ENCODE measurements at places on chromosomes 3 and 15. TPM values are rescaled to one million over a fixed set of nuclear protein-coding genes. Genes with fewer than 3 reads are reported as not detected.

DNA sequence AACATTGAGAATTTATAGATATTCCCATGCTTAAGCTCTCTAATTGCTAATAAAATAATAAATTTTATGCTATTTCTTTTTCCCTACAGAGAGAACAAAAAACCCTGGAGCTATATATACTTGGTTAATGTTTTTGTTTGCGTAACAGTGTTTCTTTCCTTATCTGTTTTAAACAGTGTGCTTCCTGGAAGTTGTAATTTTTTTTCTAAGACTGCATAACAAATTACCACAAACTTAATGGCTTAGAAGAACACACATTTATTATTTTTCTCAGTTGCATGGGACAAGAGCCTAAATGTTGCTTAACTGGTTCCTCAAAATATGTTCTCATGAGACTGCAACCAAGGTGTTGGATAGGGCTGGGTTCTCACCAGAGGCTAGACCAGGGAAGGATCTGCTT is 49.7 kb upstream of the DPH6 start:
- no peaks in the 10 kb centered on the region for H3K36me3 ChIP-seq
- no peaks in the 10 kb centered on the region for H3K27me3 ChIP-seq
- H3K4me3 ChIP-seq = no peak overlapping the region
- no peak overlapping the region for H3K27ac ChIP-seq
- H3K4me1 ChIP-seq = no peaks in the 10 kb centered on the region

The ANKRD63 gene
- total RNA-seq = not detected

- no peaks in the 10 kb centered on the region for H3K4me1 ChIP-seq
- DNase-seq = no peak
- H3K36me3 ChIP-seq = no peaks in the 10 kb centered on the region
- H3K27ac ChIP-seq = no peak overlapping the region
- no peaks in the 10 kb centered on the region for H3K27me3 ChIP-seq
Measured at GRCh38 chr3:60010781-60011180, 961.0 kb upstream of the CFAP20DC start.

- H3K27ac ChIP-seq = no peak overlapping the region
- H3K4me1 ChIP-seq = no peaks in the 10 kb centered on the region
- no peak for DNase-seq
- no peak overlapping the region for H3K4me3 ChIP-seq
- no peaks in the 10 kb centered on the region for H3K36me3 ChIP-seq
Measured at GRCh38 chr3:116569611-116570010, 124.3 kb upstream of the LSAMP start.

DNA sequence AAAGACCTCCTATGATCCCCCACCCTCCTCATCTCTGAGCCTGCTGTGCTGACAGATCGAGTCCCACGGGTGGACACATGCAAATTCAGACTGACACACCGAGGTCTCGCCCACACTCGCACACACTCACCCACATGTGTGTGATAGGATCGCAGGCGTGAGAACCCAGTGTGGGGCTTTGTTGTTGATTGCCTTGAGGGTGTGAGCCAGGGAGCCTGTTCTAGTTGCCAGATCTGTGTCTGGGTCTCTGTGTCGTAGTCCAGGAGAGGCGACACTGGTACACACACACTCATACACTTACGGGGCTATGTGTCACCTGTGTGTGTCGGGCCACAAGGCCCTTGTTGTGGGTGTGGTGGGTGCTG is 2.0 kb downstream of the EPHB3 start:
- H3K36me3 ChIP-seq = no peaks in the 10 kb centered on the region
- peak overlapping the region; percentile 71 for H3K27ac ChIP-seq
- DNase-seq = no peak
- no peak overlapping the region for H3K4me3 ChIP-seq
- H3K4me1 ChIP-seq = peaks cover 66% of the 10 kb centered on the region
- no peaks in the 10 kb centered on the region for H3K27me3 ChIP-seq

DNA sequence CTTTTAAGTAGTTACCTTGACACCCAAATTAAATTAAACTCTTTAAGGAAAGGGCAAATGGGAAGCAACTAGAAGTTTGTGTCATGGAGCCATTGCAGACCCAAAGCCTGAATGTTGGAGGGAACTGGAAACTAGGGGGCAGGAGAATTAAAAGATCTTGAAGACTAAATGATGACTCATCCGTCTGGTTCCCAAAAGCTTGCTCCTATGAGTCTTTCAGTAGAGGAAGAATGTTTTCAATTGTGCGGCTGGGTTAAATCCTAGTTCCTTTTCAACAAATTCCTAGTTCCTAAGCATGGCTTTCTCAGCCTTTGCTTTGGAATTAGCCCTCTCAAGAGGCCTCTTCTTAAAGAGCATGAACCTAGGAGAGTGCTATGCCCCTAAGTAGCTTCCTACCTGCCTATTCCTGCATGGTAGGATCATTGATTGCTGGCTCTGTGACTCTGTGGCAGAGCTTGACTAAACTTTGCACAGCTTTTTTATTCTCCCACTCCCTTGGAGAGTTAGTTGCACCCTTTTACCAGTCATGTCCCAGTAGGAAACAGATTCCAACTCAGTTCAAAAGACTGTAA is 17.7 kb downstream of the CLEC3B start:
- H3K4me1 ChIP-seq = no peaks in the 10 kb centered on the region
- DNase-seq = no peak
- no peaks in the 10 kb centered on the region for H3K27me3 ChIP-seq
- no peaks in the 10 kb centered on the region for H3K36me3 ChIP-seq

- H3K27me3 ChIP-seq = no peaks in the 10 kb centered on the region
- H3K27ac ChIP-seq = no peak overlapping the region
- no peaks in the 10 kb centered on the region for H3K4me1 ChIP-seq
- no peak overlapping the region for H3K4me3 ChIP-seq
- no peak for DNase-seq
Measured at GRCh38 chr3:140845882-140846281, 95.8 kb upstream of the SLC25A36 start.

DNA sequence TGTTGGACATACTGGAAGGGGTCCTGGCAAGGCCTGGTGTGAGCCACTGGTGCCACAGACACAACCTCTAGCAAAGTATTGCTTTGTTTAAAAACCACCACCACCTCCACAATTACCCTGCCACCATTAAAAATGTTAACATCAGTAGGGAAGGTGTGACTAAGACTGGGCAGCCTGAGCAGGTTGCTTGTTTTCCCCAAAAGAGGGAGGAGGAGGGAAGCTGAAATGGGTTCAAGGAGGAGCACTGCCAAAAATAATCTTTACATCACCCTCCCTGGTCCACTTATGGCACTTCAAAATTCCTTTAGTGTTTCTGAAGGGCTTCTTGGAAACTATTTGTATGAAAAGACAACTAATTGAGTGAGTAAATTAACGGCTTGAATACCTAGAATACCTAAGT is 99.8 kb upstream of the FGF7 start:
- H3K4me1 ChIP-seq = no peaks in the 10 kb centered on the region
- no peak overlapping the region for H3K4me3 ChIP-seq
- no peak overlapping the region for H3K27ac ChIP-seq
- peak; percentile 45 for DNase-seq
- H3K27me3 ChIP-seq = no peaks in the 10 kb centered on the region
- peaks cover 6% of the 10 kb centered on the region for H3K36me3 ChIP-seq

The GRK7 gene
- 0.06 TPM for total RNA-seq

- H3K36me3 ChIP-seq = no peaks in the 10 kb centered on the region
- H3K4me3 ChIP-seq = no peak overlapping the region
- no peak for DNase-seq
- H3K4me1 ChIP-seq = no peaks in the 10 kb centered on the region
Measured at GRCh38 chr3:179196700-179197099, 48.5 kb downstream of the PIK3CA start.

DNA sequence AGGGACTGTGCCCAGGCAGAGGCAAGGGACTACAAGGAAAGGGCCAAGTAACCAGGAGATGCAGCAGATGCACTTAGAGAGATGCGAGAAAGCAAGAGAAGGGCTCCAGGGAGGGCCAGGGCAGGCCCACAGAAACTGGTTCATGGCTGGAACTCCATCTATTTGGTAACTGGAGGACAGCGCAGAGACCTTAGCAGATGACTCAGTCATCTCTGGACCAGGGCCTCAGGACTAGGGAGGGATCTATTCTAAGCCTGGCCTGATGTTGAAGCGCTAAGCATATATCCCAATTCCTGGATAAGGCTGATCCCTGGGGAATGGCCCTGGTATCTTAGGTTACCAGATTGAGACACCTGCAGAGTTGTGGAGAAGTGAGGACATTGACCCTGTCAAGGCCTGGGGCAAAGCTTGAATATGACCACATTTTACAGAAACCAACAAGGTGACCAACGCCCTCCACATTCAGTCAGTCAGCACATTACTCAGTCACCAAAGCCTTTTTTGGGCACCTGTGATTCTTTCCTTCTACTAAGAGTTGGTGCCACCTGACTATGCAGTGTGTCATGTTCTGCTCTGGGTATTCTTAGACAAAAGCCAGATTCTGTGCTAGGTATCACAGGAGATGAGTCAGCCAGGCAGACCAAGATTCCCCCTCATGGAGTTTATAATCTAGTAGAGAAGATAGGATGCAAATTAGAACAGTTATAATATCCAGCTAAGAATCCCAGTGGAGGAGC is 68.4 kb upstream of the SLCO3A1 start:
- H3K27me3 ChIP-seq = no peaks in the 10 kb centered on the region
- DNase-seq = no peak
- no peak overlapping the region for H3K27ac ChIP-seq
- peaks cover 4% of the 10 kb centered on the region for H3K4me1 ChIP-seq
- H3K4me3 ChIP-seq = no peak overlapping the region
- no peaks in the 10 kb centered on the region for H3K36me3 ChIP-seq

The GOLGA8J gene
- 0.20 TPM for total RNA-seq

GRCh38 chr3:120795959-120796358 is 53.4 kb downstream of the GTF2E1 start:
- no peaks in the 10 kb centered on the region for H3K27me3 ChIP-seq
- no peak overlapping the region for H3K4me3 ChIP-seq
- no peak overlapping the region for H3K27ac ChIP-seq

GRCh38 chr15:92638709-92639365 is 16.7 kb downstream of the FAM174B start:
- no peak overlapping the region for H3K4me3 ChIP-seq
- DNase-seq = no peak
- H3K27ac ChIP-seq = peak overlapping the region; percentile 84
- H3K4me1 ChIP-seq = peaks cover 1% of the 10 kb centered on the region

- DNase-seq = no peak
- H3K4me3 ChIP-seq = no peak overlapping the region
- no peaks in the 10 kb centered on the region for H3K36me3 ChIP-seq
- H3K4me1 ChIP-seq = no peaks in the 10 kb centered on the region
Measured at GRCh38 chr15:61380270-61380669, 151.2 kb upstream of the RORA start.

The CCDC39 gene
- total RNA-seq = 5.1 TPM

DNA sequence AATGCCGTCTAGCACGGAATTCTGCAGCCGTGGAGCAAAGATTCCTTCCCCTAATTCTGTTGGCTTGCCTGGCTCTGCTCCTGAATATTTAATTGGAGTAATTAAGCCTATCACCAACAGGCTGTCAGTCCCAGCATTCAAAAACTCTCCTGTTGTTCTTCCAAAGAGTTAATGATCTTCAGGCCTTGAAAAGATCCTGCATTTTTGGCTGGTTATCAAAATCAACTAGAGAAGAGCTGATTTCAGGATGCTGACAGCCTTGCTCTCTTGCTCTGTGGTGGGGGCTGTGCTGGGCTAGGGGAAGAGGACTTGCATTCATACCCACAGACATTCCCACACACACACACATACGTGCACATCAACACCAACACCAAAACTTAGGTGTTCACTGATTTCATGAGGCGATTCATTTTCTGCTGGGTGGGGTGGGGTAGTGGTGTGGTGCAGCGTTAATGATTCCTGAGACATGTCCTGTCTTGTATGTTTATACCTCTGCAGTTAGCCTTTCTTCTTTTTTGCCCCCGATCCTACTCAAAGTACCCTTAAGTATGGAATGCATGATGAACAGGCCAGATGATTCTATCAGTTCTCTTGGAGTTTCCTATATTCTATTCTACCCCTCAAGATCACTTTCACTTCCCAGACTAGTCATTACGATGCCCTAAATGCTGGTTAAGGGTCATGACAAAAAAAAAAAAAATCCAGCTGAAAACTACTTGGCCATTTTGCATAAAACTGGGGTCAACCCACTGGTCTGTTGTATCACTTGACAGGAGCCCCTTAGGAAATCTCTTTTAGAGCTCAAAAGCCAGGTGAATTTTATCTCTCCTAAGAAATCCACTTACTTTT is 42.3 kb downstream of the CPN2 start:
- H3K36me3 ChIP-seq = no peaks in the 10 kb centered on the region
- no peaks in the 10 kb centered on the region for H3K27me3 ChIP-seq
- H3K27ac ChIP-seq = no peak overlapping the region
- no peaks in the 10 kb centered on the region for H3K4me1 ChIP-seq
- no peak overlapping the region for H3K4me3 ChIP-seq

- no peaks in the 10 kb centered on the region for H3K36me3 ChIP-seq
- H3K4me3 ChIP-seq = no peak overlapping the region
- peak; percentile 93 for DNase-seq
- no peaks in the 10 kb centered on the region for H3K4me1 ChIP-seq
Measured at GRCh38 chr3:113070072-113070640, 79.4 kb downstream of the GTPBP8 start.

Measured in lung (tissue), 17 donors.